Activated naive CD4-positive, alpha-beta T cell treated with Interleukin-2 at 50 U/mL for 16 hours (primary cell): ENCODE measurements at places on chromosomes 3 and 15.

DNA sequence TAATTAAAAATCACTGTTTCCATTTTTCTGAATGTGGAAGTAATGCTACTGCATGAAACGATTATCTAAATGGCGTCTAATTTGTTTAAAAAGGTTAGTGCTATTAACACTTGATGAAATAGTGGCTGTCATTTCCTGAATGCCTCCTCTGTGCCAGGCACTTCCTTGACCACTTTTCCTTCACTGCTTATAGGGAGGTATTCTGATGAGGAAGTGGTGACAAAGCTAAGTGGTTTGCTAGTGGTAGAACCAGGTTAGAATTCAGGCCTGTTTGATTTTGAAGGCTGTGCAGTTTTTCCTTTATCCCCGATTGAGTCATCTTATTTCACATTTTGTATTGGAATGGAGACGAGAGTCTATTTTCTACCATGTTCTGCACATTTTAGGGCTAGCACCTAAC, 119.0 kb downstream of the USP13 start:
- no peak for DNase-seq

DNA sequence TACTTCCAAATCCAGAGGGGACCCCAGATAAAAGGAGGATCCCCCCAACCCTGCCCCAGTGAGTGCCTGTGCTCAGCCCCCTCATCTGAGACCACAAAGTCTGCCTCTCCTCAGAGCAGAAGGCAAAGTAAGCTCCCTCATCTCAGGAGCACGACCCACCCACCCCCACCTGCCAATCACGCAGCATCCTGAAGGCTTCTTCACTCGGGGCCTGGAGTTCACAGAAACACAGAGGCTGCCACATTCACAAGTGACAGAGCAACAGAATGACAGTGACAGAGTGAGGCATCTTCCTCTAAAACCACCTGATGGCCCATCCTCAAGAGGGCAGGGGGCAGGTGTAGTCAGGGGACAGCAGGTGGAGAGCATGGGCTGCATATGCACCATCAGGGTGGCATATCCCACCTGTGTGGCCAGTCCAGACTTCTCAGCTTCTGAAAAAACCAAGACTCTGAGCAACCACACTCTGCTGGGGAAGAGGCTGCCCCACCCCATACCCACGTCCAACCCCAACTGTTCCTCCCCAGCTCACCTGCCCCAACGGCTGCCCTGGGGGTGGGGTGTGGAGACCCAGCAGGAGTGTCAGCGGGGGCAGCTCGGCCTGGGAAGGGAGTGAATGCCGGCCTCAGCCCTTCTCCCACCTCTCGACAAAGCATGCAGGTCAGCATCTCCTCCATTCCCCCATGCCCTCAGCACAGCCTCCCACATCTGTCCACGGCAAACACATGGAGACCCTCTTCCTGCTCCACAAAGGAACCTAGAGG, 19.3 kb downstream of the ADCY5 start:
- DNase-seq = no peak

DNA sequence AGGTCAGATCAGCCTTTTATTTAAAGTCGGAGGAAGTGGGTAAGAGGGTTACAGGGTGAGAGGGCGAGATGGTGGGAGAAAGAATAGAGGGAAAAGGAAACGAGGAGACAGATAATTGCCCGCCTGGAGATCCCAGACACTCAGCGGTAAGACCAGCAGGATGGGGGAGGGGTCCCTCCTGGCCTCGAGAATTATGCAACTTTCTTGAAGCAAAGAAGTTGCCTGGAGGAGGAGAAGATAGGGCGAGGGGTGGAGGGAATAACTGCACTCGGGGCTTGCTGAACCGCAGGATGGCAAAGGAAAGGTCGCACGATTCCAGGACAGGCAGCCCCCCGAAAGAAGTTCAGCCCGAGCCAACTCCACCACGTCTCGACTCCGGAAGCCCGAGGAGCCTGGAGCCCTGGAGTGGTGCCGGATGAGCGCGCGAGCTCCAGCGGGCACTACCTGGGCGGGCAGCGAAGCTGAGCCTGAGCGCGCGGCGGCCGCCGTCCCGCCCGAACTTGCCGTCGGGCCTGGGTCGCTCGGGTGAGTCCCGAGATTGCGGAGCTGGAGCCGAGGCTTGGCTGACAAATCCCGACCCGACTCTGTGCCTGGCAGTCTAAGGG, 402 bp downstream of the WWTR1 start:
- peak; percentile 10 for DNase-seq

DNA sequence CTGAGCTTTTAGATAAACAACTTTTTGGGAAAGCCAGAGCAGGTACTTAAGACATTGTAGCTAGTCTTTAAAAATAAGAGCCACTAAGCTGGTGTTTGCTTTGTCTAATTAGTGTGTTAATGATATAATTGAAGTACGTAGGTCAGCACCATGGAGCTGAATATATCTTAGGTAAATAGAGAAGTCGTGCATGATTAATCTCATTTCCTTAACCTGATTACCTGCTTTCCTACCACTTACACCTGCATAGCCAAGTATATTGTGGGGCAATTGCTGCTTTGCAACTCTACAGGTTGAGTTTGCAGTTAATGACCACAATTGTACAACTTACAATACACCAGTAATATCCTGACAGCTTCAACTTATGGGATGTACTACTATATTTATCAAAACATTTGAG, 17.6 kb upstream of the TOPAZ1 start:
- DNase-seq = no peak

DNA sequence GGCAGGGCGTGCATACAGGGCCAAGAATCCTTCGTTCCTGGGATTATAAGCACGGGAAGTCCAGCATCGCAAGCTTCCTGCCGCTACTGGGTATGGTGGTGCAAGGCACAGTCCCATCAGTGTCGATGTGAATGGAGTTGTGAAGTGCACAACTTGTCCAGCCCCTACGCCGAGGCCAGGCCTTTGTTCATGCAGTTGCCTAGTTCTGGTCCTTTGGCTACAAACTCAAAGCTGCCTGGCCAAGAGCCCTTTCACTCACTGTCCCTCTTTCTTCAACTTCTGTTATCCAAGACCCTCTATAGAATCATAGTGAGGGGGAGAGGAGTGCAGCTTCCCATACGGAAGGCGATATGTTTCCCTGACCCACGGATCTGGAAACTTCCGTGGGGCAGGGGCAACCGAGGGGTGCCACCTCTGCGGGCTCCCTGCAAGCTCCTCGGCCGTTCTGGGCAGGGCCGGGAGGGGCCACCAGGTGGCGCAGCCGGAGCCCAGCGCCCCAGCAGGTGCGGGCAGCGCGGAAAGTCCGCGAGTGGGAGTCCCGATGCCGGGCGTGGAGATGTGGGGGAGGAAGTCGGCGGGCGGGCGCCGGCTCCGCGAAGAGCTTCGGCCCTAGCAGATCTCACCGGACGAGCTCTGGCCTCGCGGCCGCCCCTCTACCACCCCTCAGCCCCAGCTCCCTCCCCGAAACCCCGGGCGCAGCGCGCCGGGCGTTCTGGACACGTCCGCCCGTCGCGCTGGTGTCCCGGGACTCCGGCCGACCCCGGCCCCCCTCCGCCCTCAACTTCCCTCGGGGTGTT, 693 bp downstream of the RASGRP1 start:
- DNase-seq = peak; percentile 92
